ENCODE measurements at places on chromosomes 16 and 17.
A peak's percentile ranks its signal among the peaks of the same experiment; 100 is the strongest.

DNA sequence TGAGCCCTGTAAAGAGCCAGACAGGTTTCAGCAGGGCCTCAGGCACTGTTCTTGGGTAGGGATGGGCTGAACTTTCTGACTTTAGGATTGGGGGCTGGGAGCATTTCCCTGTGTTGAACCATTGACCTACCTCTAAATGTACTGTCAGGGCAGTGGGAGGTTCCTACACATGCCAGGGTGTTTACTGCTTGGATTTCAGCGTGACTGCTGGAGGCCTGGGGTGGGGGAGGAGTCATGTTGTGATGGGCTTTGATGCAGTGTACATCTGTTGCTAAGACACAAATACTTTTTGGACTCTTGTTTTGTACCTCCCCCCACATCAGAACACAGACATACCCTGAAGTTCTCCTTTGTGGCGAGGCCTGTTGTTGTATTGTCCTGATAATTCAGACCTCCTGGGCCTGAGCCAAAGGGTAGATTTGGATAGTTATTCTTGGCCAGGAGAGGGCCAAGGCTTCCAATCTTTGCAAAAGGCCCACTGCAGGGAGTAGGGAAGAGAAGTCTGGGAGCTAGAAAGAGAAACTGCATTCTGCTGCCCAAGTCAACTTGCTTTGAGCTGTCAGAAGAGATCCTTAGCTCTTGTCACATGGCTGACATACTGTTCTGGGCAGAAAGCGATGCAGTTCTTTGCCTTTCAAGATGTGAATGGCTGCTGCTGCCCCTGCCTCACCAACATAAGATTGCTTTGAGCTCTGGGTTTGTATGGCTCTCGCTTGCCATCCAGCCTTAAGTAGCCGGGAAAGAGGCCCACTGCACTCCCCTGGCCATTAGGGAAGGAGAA lies 3.7 kb downstream of the NFE2L1 start:
- no peak for DNase-seq

- no peak for DNase-seq
Measured at GRCh38 chr16:67526149-67526791, 2.4 kb upstream of the RIPOR1 start.

- no peak for DNase-seq
Measured at GRCh38 chr17:4509401-4509800, 10.7 kb downstream of the SPNS2 start.

GRCh38 chr17:27601069-27601974 lies 29.7 kb upstream of the LGALS9 start:
- DNase-seq, result peak; percentile 73

DNA sequence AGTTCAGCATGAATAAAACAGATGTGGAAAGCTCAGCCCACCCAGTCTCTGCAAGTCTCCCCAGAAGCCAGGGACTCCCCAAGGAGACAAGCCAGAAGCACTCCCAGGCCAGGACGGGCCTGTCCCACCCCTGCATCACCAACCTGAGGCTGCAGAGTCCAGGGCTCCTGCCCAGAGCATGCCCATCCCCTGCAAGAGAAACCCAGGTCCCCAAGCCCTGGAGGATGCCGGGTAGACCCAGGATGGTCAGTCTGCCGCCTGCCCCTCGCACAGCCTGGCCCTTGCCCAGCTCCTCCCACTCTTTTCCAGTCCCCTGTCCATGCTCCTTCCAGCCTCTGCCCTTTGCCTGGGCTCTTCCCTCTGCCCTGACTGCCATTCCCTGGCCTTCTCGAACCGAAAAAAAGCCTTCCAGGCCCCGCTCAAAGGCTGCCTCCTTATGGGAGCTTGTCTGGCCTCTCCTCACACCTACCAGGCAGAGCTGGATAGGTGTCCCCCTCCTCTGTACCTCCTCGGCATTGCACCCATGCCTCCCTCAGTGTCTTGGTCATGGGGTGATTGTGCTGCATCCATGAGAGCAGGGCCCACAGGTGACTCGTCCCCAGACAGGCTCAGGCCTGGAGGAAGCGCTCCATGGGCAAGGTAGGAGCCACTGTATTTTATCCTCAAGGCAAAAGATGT lies 44.8 kb downstream of the BEAN1 start:
- DNase-seq, result no peak

DNA sequence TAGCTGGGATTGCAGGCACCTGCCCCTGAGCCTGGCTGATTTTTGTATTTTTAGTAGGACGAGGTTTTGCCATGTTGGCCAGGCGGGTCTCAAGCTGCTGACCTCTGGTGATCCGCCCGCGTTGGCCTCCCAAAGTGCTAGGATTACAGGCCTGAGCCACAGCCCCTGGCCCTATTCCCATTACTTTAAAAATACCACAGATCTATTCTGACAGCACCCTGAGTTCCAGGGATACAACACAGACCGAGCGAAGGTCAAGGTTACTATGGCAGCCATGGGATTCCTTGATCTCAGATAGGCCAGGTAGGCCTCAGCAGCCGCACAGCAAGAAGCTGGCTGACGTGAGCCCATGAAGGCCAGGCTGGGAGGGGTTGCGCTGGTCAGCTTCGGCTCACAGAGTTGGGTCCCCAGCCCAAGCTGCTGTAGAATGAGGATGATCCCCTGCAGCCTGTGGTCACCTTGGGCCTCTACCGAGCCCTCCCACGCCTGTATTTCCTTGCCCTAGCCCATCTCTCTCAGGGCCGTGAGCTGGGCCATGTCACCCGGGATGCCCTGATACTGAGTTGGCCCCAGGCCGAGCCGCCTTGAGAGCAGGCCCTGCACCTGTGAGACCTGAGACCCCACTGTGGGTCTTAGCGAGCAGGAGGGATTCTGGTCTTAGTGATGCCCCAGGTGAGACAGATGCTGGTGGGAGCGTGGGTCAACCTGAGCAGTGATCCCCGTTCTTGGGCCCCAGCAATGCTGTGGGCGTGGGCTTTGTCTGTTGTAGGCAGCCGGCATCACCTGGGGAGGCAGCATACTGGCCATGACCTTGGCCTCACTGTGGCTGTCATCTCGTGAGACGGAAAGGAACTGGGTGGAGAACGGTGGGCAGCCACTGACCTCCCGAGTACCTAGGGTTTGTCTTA lies 16.9 kb upstream of the RNF213 start:
- DNase-seq, result no peak
